SIG-M5 (cell line): ENCODE measurements at places on chromosomes 2 and 18.

GRCh38 chr2:41870265-41870585 lies 177.6 kb upstream of the PKDCC start:
- DNase-seq, result no peak

GRCh38 chr2:144695657-144696056 lies 175.7 kb upstream of the ZEB2 start:
- no peak for DNase-seq

GRCh38 chr2:16396171-16396570 lies 269.5 kb downstream of the CYRIA start:
- DNase-seq, result no peak

DNA sequence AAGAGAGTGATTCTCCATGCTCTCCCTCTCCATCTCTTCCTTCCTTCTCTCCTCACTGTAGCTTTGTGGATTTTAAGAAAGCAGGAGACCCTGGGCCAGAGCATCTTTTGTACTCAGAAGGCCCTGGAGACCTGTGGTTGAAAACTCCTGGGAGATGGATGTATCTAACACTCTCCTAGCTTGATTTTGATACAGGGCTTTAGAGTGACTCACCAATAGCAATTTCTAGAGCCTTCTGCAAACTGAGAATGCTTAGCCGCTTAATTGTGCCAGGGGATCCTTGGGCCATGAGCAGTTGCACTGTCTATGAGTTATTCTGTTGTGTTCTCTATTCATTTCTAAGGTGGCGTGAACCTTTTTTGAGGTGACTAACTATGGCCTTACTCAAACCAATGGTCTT lies 17.7 kb downstream of the HOXD1 start:
- DNase-seq, result no peak

GRCh38 chr2:189836644-189837043 lies 52.4 kb downstream of the PMS1 start:
- DNase-seq, result no peak

- DNase-seq, result no peak
Measured at GRCh38 chr2:99624677-99625076, 134.9 kb upstream of the REV1 start.

DNA sequence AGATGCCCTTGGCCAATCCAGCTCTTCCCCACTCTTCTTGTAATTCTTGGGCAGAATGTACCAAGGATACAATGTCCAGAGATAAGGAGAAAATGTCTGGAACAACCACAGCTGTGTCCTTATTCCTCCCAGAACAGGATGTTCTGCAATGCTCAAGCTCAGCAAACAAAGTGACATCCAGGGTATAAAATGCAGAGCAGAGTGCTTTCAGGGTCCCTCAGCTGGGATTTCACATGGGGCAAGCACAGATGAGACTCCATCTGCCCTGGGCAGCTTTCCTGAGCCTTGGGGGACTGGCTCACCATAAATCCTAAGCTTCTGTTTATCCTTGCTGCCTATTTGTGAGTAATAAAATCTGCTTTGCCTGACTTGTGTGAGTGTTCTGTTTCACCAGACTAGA lies 127.4 kb downstream of the VAPA start:
- no peak for DNase-seq

GRCh38 chr2:187890690-187891089 lies 336.5 kb upstream of the TFPI start:
- DNase-seq, result no peak

GRCh38 chr2:188085421-188085820 lies 206.3 kb upstream of the GULP1 start:
- no peak for DNase-seq

- no peak for DNase-seq
Measured at GRCh38 chr18:55552526-55553189, 35.3 kb downstream of the TCF4 start.

GRCh38 chr2:128797533-128797932 lies 478.9 kb upstream of the HS6ST1 start:
- DNase-seq, result no peak

GRCh38 chr2:187438455-187438854 lies 9.6 kb downstream of the CALCRL start:
- DNase-seq, result no peak

DNA sequence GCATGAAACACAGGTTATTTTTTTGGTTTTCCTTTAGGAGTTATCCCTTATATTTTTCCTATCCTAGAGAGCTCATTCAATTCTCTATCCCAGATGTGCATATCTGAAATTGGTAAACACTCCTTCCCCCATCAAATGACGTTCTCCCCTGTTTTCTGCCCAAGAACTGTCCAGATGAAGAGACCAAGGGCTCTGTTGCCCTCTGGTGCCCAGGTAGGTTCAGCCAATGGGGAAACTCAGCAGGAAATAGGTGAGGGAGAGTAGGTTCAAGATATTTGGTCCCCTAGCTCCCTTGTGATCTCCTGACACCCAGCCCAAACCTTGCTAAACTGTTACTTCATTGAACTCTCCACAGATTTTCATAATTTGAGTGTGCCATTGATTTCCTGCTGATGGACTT lies 14.1 kb upstream of the INO80C start:
- DNase-seq, result no peak

DNA sequence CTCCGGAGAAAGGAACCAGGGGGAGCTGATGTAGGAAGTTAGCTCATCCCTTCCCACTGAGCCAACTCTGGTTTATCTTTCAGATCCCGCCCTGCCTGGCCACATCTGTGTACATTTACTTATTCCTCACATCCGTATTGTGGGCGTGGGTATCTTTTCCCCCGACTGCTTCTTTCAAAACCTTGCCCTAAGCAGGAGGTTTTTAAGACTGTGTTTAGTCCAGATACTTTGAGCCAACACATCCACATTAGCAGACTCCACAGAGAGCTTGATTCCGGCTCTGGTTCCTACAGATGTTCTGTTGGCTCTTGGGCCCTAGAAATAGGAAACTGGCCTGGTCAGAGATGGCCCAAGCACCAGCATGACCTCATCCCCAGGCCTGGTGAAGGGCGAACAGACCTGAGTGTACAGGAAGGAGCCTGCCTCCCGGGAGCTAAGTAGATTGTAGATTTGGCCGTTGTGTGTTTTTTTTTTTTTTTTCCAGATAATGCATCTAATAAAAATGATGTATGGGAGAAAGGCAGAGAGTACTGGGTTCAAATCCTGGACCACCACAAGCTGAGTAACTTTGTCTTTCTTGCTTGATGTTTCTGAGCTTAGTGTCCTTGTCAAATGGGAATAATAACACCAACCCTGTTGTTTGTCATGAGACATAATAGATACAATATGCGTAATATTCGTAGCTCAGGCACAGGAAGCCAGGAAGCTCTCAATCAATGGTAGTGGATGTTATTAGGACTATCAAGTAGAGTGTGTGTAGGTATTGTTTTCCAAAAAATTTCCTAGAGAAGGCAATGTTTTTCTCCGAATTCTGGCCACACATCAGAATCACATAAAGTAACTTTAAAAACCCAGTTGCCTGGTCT lies 92.3 kb downstream of the PRKCE start:
- DNase-seq, result no peak

DNA sequence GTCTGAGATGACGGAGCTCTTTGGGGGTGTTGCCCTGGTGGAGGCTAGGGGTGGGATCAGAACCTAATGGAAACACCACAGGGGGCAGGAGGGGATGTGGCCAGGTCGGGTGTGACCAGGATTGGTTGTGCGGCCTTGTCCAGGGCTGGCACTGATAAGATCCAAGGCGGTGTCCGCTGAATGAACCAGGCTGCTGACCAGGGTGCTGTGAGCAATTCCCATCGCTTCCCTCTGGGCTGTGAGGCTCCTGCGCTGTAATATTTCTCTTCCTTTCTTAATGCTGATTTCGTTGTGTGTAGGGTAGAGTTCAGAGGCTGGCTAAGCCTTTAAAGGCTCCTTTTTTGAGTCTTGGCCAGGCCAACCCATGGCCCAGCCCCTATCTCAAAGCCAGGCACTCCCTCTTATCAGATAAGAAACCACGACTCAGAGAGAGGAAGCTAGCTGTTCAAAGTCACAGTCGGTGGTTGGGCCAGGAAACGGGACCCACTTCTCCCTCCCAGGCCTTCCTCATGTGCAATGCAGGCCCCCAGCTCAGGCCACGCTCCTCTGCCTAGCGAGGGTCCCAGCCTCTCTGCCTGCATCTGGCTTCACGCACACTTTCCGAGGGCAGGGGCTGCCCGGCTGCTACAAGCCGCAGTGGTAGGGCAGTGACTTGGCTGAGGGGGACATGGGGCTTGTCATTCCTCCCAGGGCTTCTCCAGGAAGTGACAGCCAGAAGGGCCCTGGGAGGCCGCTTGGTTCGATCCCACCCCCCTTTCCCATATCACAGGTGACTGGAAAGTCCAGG lies 26.0 kb upstream of the FOSL2 start:
- peak; percentile 64 for DNase-seq

- DNase-seq, result no peak
Measured at GRCh38 chr18:50906843-50907242, 27.9 kb downstream of the ME2 start.

DNA sequence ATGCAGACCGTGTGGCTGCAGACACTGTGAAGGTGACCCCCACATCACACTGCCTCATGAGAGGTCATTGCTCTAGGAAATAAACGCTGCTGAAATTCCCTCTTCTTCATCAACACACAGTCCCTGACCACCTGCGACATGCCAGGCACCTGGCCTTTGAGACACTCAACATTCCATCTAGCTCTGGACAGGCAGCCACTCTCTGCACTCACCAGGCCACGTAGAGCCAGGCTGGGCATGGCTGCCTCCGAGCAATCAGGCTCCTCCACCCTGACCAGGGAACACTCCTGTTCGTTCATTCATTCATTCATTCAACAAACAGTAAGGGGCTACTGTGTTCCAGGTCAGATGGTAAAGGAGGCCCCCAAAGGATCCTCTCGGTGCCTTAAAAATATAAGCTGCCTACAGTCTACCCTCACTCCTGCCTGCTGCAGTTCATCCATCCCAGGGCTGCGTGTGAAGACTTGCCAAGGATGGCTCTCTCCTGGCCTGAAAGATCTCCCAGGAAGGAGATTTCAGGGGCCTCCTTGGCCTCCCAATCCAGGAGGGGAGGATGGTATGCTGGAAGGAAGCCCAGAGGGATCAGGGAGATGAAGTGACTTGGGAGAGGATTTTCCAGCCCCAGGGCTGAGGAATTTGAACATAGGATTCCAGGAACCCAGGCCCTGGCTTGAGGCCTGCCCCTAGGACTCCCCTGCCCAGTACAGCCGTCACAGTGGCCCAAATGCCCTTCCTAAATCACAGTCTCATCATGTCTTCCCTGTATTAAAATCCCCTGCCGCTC lies 66.7 kb downstream of the TNS1 start:
- no peak for DNase-seq

DNA sequence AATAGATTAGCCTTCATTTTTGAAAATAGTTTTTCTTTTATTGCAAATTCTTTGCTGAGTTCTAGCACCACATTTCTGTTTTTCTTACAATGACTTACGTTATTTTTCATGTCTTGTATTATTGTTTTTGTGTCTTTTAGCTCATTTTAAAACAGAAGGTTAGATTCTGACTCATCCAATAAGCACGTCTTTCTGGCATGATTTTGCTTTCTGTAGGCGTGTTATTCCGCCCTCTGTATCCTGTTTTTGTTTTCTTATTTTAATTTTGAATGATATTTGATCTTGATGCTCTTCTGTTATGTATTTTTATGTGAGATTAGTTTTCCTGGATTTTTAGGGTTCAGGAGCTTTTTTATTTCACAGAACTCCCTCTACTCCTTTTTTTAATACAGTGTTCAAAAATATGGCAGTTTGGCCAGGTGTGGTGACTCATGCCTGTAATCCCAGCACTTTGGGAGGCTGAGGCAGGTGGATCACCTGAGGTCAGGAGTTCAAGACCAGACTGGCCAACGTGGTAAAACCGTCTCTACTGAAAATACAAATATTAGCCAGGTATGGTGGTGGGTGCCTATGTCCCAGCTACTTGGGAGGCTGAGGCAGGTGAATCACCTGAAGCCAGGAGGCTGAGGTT lies 145.0 kb downstream of the CLIP4 start:
- DNase-seq, result no peak

- no peak for DNase-seq
Measured at GRCh38 chr2:219695145-219695709, 67.8 kb downstream of the SLC4A3 start.

DNA sequence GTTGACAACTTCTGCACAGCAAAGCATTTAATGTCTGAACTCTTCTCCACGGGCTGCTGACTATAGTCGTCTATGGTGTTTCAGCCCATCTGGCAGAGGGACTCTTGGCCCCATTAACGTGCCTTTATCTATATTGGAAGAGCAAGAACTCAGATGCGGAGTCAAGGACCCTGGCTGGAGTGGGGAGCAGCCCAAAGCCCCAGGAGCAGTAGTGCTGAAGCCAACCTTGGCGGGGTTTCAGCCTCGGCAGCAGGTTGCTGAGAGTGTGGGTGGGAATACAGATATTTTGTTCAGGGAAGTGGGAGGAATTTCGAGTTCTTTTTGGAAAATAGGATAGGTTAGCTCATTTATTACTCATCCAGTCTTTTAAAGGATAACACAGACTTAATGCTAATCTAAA lies 34.2 kb downstream of the TMEM17 start:
- DNase-seq, result no peak

- no peak for DNase-seq
Measured at GRCh38 chr2:80378-80777, 34.1 kb upstream of the FAM110C start.
